ENCODE measurements at places on chromosomes 7 and 10.

DNA sequence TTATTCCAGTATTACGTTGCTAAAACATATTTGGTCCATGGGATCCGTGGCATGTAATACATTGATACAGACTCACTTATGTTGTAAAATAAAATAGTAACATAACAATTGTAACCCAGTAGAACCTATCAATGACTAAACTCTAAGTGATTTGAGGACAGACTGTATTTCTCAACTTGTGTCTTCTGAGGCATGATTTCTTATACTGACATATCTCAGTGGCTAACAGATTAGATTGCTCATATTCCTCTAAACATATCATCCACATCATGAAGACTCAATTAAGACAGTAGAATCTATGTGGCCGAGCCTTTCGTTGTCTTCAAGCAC is 72.3 kb downstream of the CREB5 start:
- no peak for DNase-seq

DNA sequence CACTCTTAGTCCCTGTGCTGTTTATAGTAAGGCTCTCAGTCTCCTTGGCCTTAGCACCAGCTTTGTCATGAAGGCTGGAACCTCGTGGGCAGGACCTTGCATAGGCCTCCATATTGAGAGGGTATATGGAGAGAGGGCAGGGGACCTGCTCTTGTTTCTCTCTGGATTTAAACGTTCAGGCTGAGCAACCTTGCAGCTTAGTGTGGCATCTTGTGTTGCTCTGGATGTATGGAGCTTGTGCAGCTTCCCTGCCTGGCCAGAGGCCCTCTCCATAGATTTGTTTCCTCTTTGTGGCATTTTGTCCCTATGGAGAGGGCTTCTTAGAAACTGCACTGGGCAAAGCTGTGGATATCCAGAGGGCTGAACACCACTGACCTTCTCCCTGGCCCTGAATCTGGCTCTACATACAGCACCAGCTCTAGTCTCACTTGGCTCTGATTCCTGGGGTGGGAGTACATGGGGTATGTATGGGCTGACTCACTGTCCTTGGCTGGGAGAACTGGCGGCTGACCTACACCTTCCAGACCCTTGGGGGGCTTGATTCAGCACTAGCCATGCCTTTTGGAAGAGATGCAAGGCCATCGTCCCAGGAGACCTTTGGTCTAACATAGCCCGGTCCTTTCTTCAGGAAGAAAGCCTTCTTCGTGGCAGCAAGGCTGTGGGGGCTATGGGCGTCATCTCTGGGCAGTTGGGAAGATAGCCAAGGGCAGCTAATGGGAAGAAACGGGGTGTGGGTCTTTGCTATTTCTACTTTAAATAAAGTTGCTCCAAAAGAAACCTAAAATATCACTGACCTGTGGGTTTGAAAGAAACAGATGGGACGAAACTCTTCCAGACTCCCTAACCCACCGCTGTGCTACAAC is 30.5 kb downstream of the ITPRIP start:
- no peak for DNase-seq

DNA sequence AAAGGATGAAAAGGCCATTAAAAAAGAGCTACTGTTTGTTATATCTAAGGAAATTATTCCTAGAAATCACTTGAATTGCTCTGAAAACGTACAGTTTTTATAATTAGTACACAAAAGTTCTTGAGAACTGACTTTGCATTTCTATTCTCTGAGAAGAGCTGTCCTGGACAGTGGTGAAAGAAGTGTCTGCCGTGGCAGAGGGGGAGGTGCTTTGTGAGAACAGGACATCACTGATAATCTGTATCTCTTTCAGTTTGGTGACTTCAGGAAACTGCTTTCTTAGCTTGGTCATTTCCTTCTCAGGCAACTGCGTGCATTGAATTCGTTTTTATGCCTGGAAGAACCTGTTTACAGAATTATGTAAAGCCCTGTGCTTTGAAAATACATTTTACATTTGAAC is 52.1 kb downstream of the POLL start:
- no peak for DNase-seq

DNA sequence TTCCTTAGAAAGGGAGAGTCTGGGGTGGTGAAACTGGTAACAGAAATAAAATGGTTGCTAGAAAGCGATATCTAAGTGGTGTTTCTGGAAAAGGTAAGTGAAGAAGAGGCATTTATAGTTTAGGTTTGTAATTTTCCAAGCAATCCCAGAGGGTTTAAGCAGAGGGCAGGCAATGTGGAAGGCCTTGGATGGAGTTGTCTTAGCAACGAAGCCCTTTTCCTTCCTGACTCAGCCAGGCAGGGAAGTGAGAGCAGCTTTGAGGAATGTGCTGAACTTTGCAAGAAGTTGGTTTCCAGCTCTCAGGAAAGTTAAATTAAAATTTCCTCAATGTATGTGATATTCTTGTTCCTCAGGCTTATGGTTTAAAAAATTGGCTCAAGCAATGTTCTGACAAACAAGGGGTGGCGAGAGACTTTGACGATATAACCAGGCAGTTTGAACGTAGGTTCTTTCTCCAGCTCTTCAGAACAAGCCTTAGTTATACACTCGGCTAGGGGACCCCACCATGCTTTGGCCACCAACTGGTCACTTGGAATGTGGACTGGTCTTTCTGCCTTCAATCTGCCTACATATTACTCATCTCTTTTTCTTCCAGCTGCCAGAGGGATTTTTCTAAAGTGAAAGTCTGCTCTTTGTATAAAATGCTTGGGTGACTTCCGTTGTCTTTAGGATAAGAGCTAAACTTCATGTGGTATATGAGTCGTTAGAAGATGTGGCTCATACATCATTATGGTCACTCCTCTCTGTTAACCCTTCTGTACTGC is 66.9 kb upstream of the SLC25A13 start:
- no peak for DNase-seq

- DNase-seq = no peak
These were observed 70.3 kb upstream of the AGK start for GRCh38 chr7:141480953-141481352.

GRCh38 chr7:144854839-144855424 is 19.1 kb upstream of the TPK1 start:
- DNase-seq = peak; percentile 4

DNA sequence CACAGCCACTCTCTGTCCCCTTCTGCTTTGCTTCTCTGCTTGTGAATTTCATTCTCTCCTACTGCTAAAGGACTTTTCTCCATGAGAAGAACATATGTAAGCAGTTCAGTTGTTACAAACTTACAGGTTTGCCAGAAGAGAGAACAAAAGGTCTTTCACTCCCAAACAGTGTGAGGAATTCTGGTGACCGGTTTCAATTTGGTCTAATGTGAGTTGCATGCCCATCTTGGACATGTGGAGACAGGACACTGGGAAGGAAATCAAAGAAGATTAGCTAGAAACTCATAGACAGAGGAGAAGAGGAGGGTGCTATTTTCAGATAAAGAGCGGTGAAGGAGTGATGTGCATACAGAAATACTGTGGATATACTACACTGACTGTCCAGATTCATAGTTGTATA is 209.5 kb upstream of the INHBA start:
- no peak for DNase-seq

- DNase-seq = no peak
These were observed 54.7 kb downstream of the ADAMTS14 start for GRCh38 chr10:70726909-70727495.

- DNase-seq = no peak
These were observed 88.3 kb downstream of the C10orf105 start for GRCh38 chr10:71631007-71631861.

- DNase-seq = peak; percentile 52
These were observed 178.4 kb upstream of the TARP start for GRCh38 chr7:38451840-38452239.

GRCh38 chr7:137025469-137026175 is 157.2 kb downstream of the CHRM2 start:
- no peak for DNase-seq

DNA sequence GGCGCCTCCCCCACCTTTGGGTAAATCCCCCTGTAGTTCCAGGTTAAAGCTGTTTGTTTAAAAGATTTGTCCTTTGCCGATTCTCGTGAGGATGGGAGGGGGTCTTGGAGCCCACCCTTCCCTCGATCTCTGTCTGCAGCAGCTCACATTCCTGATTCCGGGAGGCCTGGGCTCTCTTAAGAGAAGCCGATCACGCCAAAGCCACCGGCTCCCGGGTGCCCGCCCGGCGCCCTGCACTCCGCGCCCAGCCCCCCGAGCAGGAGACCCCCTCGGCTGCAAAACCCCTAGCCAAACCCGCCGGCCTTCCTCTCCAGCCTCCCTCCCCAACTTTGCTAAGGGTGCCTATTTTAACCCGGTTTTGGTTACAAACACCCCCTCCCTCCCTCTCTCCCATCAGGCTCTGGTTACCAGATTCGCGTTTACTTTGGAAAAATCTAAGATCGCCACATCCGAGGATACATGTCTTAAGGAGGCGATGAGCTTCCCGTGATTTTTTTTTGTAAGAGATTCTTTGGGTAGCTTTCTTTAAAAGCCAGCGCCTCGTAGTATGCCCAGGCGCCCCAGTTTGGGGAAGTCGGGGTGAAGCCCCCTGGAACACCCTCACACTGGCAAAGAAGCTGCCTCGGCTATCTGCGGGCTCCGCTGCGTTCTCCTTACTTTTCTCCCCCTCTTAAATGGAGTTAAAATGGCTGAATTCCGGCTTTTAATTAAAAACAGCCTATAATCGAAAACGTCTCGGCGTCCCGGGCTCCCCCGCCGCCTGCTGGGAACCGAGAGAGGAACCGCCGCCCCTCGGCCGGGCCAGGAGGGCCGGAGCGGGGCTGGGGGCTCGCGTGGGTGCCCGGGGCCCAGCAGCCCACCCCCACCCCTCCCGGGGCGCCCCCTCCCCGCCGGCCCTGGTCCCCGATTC is 983 bp downstream of the TNRC18 start:
- DNase-seq = no peak

- no peak for DNase-seq
These were observed 60.4 kb downstream of the C10orf105 start for GRCh38 chr10:71659111-71659634.

- no peak for DNase-seq
These were observed 35.8 kb downstream of the ELFN1 start for GRCh38 chr7:1705856-1706255.

GRCh38 chr10:113283189-113283588 is 269.7 kb upstream of the HABP2 start:
- DNase-seq = no peak

DNA sequence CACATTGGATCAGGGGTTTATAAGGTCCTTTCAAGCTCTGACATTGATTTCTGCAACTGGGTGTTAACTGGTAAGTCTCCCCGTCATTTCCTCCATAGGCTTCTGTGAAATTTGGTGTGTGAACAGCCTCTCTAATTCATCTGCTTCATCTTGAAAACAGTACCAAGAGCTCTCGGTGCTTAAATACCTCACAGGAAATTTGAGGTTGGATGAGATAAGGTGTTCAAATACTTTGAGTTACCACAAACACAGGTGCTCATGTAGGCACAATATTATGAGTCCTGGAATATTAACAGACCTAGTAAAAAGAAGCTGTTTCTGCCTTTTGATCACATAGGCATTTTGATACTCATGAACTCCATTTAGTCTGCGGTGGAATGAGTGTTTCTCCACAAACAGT is 85.2 kb downstream of the RTKN2 start:
- no peak for DNase-seq

GRCh38 chr10:74314166-74314565 is 163.1 kb downstream of the ADK start:
- no peak for DNase-seq

GRCh38 chr10:88226071-88226659 is 357.0 kb downstream of the RNLS start:
- DNase-seq = no peak

- DNase-seq = no peak
These were observed 113.4 kb downstream of the PLXDC2 start for GRCh38 chr10:19929506-19930140.

GRCh38 chr7:149599636-149600206 is 102.1 kb upstream of the ZNF746 start:
- DNase-seq = no peak

DNA sequence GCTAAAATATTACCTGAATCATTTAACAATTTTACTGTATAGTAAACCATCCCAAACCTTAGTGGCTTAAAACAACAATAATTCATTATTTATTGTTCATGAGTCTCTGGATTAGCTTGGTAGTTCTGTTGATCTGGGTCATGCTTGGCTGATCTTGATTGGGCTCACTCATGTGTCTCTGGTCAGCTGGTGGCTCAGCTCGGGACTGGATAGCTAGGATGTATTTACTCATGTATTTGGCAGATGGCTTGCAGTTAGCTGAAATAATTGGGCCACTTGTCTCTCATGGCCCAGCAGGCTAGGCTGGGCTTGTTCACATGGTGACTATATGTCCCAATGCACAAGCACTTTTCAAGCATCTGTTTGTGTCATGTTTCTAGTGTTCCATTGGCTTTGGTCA is 262.8 kb downstream of the BBS9 start:
- peak; percentile 80 for DNase-seq

GRCh38 chr7:139830782-139831501 is 1.9 kb downstream of the TBXAS1 start:
- no peak for DNase-seq

DNA sequence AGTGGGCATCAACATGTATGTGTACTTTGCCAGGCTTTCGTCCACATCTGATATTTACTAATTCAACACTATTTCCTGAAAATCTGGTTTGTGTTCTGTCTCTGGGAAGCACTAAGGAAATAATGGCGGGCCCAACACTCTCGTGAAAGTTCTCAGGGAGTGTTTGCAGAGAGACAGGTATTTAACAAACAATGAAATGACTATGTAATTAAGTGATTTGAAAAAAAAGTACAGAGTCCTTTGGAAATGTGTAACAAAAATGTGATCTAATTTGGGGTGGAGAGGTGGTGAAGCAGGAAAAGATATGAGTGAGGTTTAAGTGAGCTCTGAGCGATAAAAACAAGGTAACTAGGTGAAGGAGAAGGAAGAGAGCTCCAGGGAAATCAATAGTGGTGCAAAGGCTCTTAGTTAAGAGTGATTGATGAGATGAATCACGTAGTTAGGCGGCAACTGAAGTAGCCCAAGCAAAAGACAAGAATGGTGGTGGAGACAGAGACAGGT is 95.3 kb upstream of the DNAJB12 start:
- no peak for DNase-seq

- no peak for DNase-seq
These were observed at the start of gene HHEX for GRCh38 chr10:92689663-92690210. HHEX (plus strand) TSS chr10:92689955; CDS start chr10:92689987, 32 bp downstream.

DNA sequence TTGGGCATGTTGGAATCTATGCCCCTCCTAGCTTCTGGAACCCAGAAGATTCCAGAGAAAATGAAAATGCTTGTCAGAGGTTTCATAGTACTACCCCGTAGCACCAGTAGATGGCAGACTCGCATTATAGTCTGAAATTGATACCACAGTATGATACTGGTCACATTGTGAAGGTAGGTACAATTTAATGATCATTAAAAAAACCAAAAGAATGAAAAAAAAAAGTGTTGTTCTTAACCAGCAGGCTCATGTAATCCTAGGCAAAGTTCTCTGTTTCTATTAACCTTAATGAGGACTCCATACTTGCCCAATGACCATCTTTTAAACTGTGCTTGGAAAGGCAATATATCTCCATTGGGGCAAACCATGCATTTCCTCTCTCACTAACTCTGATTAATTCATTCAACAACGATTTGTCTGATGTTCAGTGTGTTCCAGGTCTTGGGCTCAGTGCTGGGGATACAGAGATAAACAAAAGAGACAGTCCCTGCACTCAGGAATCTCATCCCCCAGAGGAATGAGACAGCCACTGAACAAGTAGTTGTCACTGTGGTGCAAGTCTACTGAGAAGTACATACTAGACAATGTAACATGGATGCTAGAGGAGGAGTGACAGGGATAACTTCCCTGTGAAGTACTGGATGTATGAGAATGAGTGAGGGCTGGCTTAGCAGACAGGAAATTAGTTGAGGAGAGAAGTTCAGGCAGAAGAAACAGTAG is 223.5 kb upstream of the PHYHIPL start:
- DNase-seq = no peak

GRCh38 chr7:23967949-23968599 is 258.1 kb downstream of the STK31 start:
- DNase-seq = no peak

GRCh38 chr10:75083972-75084833 is 27.3 kb upstream of the SAMD8 start:
- DNase-seq = no peak
